CD8-positive, alpha-beta memory T cell (primary cell): ENCODE measurements at places on chromosomes 7 and 10.

DNA sequence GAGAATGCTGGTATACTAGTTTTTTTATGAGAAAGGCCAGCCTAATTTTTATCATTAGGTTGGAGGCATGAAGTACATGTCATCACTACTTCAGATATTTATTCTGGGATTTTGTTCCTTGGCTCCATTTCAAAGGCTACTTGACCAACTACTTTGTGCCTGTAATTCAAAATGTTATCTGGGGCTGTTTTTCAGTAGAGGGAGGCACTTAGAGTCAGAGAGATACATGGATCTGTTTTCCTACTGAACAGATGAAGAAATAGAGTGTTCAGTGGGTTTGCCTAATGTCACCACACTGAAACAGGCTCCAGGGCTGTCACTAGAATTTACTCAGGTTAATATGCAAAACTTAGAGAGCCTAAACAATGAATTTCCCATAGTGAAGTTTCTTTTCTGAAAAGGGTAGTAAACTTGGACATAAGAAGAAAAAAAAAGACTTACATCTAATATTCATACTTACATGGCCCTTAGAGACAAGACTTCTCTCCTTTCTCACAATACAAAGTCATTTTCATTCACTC is 127.3 kb upstream of the ITGB1 start:
- no peak for DNase-seq

- peak; percentile 17 for DNase-seq
These were observed 182.8 kb downstream of the TCERG1L start for GRCh38 chr10:131128731-131129130.

GRCh38 chr10:77463967-77464745 is 173.5 kb downstream of the KCNMA1 start:
- DNase-seq, result no peak

DNA sequence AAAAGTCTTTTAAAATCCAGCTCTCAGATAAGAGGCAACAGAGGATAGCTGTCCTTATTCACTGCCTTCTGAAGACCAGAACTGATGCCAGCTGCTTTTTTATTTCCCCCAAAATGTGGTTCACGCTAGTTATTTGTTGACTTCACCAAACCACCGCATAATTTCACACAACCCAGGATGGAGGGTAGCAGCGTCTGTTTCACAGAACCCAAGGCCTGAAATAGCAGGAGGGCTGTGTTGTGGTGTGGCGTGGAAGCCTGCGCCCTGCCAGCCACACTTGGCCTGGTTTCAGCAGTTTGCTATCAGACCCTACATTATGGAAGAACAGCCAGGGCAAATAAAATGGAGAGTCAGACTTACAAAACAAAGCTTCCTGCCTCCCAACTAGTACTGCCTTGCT is 155.4 kb downstream of the DYNC1I1 start:
- DNase-seq, result no peak

- DNase-seq, result no peak
These were observed 5.5 kb downstream of the JAZF1 start for GRCh38 chr7:28174901-28175661.

DNA sequence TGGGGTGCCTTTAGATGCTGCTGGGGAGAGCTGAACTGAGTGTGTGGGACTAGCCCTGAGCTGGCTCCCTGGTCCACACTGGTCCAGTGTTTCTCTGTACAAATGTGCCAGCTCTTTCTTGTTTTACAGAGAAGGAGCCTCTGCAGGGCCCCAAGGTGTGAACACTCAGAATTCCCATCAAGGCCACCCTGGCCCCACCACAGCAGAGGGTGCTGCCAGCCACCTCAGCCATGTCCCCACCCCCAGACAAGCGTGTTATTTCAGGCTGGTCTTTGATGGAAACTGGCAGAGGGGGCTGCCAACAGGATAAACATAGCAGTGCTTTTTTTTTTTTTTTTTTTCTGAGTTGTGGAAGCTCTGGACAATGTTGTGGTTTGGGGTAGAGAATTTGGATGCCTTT is 68.5 kb upstream of the LRRC18 start:
- no peak for DNase-seq

DNA sequence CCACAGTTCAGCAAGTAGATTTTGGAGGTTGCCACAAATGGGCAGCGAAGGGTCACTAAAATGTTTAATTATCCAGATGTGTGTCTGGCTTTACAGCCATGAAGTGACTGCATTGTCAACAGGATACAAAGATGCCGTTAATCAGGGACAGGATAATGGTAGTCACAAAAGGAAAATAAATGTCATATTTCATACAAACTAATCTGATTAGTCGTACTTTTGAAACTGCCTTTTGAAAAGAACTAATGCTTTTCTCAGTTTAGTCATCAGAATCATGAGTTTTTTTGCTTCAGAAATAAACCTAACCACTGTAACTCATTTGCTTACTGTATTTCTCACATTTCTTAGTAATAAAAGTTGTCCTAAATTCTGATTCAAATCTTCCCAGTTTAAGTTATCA is 22.2 kb upstream of the WNT16 start:
- DNase-seq, result no peak

DNA sequence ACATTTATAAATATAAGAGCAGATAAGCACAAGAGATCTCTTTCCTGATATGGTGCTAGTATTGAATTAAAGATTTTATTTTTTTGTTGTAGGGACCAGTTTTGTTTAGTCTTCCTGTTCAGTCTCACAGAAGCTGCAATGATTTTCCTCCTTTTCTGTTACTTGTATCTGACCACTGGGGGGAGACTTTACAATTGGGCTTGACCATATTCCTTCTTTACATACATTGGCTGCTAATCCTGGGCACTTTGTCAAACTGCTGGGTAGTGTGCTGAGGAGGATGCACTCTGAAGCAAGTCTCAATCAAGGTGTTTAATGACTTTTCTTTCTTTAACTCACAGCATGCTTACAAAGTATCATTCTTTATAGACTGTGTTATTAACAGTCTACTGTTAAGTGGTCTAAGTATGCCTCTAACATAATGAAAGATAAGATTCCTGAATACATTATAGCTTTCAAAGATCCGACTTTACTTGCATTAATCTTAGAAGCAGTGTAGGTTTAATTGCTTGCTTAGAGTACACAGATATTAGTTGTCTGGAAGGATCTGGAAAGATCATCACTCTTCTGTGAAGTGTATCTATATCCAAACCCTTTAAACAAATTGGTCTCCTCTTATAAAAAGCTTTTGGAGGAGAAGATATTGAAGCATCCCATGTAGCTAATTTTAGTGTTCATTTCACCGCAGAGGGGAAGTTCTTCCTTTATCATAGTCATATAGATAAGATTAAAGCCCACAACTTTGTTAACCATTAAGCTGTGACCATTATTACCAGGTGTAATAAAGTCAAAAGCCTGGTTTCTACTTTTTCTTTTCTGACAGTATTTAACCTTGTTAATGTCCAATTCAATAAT is 3.1 kb downstream of the PALS2 start:
- DNase-seq, result no peak

DNA sequence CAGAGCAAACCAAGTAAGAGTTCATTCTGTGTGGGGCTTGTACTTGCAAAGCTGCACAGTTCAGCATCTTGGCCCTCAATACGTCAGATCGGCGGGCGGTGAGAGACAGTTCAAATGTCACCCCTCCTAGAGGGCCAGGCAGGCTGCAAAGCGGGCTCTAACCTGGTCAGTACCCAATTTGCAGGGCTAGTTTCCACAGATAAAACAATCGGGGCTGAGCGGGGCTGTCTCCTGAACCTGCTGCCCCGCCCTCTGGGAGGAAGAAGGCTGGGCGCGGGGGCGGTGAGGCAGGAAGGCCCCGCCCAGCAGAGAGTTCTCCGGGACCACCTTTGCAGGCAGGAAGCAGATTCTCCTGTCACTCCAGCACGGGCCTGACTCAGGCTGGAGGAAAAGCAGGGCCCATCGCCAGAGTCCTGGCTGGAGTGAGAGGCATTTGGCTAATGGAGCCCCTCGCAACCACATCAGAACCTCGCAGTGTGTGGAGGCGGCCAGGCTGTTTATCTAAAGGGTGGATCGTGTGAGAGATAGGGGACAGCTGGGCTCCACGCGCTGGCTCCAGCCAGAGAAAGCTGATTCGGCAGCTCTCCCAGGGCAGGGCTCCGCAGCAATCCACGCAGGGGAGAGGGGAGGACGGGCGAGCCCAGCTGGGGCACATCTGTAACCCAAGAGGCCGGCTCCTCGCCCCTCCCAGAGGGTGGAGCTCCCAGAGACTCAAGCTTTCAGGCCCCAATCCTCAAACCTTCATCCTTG is 83.1 kb downstream of the SH3PXD2A start:
- DNase-seq, result peak; percentile 38

- no peak for DNase-seq
These were observed 119.8 kb downstream of the FAM107B start for GRCh38 chr10:14654821-14655382.

GRCh38 chr10:31792745-31793144 is 135.9 kb downstream of the ARHGAP12 start:
- DNase-seq, result no peak

GRCh38 chr7:120993553-120994191 is 5.2 kb downstream of the CPED1 start:
- DNase-seq, result no peak

DNA sequence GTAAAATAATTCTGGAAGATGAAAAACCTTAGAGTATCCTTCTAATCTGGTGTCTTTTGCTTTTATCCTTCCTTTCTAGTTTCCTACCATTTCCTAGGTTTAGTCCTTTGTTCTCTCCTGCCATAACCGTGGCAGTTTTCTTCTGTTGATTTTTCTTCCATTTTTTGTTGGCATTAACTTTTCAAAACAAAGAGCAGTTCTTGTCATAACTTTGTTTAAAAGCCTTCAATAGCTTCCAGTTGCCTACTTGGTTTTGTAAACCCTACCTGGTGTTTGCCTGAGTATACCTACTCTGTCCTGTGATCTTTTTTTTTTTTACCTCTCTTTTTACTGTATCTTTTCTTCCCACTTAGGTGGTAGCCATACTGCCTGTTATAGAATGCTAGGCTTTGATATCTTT is 125.6 kb downstream of the LYZL1 start:
- DNase-seq, result no peak

GRCh38 chr10:29203432-29203831 is 85.4 kb upstream of the LYZL1 start:
- DNase-seq, result no peak

DNA sequence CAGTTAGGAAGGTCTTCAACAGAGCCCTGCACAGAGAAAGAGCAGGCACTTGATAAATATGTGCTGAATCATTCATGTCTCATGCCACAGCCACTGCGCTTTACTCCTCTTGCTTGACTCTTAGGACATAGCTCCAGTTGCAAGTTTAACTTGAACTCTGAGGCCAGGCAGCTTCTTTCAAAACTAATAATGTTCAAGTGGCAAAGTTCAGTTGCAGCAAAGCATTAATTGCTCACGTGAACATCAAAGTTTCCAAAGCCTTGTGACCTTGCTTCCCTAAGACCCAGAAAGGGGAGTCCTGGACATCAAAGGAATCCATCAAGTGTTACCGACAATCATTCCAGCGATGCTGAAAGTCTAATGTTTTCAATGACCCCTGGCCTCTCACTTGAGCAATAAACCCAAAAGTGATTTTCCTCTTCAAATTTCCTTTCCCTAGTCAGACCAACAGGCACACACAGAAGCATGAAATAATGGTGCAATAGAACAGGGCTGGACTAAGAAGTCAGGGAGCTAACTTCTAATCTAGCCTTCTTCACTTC is 21.8 kb upstream of the TECTB start:
- DNase-seq, result no peak

GRCh38 chr10:74913377-74913979 is 87.1 kb downstream of the KAT6B start:
- DNase-seq, result no peak

GRCh38 chr10:12409161-12409560 is 59.8 kb downstream of the CAMK1D start:
- DNase-seq, result no peak

DNA sequence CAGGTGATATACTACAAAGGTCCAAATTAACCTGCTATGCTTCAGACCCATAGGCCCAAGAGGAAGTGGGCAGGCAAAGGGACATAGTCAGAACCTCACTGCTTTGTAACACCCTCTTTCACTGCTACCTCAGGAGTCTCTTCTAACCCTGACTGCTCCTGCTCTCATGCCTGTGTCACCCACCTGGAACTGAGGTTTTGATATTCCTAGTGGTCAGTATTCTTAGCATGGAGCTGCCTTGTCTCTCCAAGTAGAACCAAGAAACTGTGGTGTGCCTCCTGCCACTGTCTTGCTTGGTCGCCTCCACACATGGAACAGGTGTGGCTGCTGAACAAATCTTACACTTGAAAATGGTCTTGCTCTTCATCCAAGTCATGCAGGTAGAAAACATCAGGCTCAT is 677.5 kb downstream of the XPNPEP1 start:
- no peak for DNase-seq

GRCh38 chr10:35204650-35205319 is 78.1 kb downstream of the CREM start:
- DNase-seq, result no peak

GRCh38 chr7:46206476-46207060 is 285.5 kb upstream of the IGFBP3 start:
- DNase-seq, result no peak

- no peak for DNase-seq
These were observed 218.7 kb downstream of the WDR37 start for GRCh38 chr10:1274701-1275544.

DNA sequence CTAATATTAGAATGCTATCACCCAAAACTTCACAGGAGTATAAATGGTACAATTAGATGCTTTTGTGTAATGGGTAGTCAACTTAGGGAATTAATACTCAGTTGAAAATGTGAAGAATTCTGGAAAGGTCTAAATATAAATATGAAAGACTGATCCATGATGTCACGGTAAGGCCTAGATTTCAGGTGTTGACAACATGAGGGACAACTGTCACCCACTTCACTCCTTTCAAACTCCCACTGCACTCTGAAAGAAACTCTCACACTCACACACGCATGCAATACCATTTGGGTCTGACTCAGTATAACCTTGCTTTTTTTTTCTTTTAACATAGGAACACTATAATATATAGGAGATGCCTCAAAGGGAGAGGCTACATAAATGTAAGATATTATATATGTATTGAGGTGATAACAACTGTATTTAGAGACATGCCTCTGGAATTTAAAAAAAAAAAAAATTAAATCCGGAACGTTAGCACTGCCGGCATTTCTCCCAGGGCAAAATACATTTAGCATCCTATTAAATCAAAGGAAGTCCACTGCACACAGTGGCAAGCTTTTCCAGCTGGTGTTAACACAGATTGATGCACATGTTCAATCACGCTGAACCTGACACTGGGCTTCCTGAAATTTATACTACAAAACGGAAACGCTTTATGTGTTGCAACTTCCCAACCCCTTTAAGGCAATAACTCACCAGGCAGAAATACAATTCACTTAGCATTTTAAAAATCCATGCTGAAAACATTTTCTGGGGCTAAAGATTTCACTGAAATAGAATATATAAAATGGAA is 74.9 kb downstream of the RSU1 start:
- no peak for DNase-seq
